Left kidney (tissue), 8 donors: ENCODE measurements at places on chromosomes 16 and 17. TPM values are rescaled to one million over a fixed set of nuclear protein-coding genes. Genes with fewer than 3 reads are reported as not detected.

HOXB8 gene
- polyA plus RNA-seq, result 44.8 TPM

FUS gene
- polyA plus RNA-seq, result 928 TPM

- DNase-seq, result no peak
Observed at GRCh38 chr17:8455665-8456209, 20.1 kb downstream of the NDEL1 start.

- DNase-seq, result no peak
Observed at GRCh38 chr17:82242977-82243647, 14.3 kb downstream of the SLC16A3 start.

- no peak for DNase-seq
Observed at GRCh38 chr16:81530296-81530721, 85.7 kb downstream of the CMIP start.

DNA sequence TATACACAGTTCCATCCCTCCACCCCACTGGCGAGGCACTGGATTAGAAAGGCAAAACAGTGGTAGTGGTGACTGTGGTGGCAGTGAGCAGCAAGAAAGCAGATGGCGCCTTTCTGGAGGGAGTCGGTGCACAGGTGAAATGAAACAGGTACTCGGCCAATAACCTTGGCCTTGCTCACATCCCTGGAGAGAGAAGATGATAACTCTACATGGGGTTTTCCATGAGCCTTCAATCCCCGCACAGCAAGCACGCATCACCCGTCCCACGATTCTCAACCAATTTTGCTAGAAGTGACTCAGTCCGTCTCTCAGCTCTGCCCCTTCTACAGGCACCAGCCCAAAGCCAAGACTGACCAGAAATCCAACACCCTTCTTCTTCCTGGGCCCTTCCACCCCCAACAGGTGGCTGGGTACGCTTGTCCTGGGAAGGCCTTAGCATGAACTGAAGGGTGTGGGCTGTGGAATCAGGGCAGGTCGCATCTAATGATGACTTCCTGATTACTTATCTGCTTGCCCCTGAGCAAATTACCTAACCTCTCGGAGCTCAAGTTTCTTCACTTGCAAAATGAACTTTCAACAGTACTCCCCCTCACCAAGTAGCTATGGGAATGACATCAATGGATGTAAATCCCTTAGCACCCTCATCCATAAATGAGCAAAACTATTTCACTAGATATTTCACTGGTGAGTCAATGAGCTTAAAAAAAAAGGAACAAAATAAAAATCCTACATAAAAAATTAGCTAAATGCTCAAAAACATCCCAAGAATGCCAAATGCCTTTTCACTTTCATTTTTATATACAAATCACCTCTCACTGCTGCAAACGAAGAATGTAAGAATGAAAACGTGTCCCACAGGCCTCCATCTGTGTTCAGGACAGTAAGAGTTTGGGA is 18.0 kb downstream of the XPO6 start:
- DNase-seq, result no peak

DNA sequence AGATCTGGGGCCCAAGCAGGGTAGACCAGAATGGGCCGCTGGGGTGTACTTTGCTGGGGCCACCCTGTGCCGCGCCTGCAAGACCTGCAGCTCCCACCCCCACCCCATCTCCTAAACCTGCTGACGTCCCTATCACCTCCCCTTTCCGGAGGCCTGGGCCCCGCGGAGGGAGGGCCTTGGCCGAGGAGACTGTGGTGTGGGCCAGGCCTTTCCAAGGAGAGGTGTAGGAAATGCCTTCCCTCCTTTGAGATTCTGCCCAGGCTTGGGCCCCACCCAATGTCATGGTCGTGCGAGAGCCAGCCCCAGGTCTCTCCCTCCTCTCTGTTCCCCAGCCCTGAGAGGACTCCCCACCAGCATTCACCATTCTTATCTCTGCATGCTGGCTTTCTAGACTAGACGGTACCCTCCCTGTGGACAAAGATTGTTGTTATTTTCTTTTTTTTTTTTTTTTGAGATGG is 3.9 kb upstream of the WFIKKN2 start:
- no peak for DNase-seq

GRCh38 chr16:57192720-57193486 is 6.8 kb downstream of the RSPRY1 start:
- DNase-seq, result no peak

DNA sequence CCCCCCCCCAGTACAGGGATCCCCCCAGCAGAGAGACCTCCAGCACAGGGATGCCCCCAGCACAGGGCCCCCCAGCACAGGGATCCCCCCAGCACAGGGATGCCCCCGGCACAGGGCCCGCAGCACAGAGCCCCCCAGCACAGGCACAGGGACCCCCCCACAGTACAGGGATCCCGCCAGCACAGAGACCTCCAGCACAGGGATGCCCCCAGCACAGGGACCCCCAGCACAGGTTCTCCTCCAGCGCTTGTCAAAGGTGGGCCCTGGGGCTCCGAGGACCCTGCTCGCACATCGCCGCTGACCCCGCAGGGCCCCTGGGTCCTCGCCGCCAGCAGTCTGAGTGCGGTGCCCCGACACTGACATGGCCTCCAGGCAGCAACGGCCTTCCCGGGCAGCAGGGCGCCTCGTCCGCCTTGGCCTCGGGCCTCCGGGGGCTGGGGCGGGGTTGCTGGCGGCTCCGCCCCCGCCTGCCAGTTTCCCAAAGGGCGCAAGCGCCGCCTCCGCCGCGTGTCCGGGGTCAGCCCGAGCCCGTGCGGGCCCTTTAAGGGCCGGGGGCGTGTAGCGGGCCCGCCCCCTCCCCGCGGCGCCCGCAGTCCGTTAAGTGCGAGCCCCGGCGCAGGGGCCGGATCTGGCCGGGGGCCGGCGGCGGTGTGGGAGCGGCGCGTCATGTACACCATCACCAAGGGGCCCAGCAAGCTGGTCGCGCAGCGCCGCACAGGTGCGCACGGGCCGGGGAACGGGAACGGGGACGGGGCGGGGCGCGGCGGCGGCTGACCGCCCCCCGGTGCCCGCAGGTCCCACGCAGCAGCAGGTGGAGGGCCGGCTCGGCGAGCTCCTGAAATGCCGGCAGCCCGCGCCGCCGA is at the start of gene MCRIP2:
Gene MCRIP2 (plus strand): TSS at position 503 of the 863 bp plus-strand sequence. CDS start 164 bp downstream, at position 667.
- no peak for DNase-seq

- DNase-seq, result no peak
Observed at GRCh38 chr16:87484487-87485331, 8.1 kb downstream of the ZCCHC14 start.

GRCh38 chr17:7041607-7042500 is 2.0 kb downstream of the SLC16A11 start:
- no peak for DNase-seq
